ENCODE measurements at places on chromosomes 3 and 15.

- no peak for DNase-seq
These were observed 753 bp upstream of the FES start for GRCh38 chr15:90883526-90883975.

GRCh38 chr3:4492208-4493013 is 737 bp upstream of the ITPR1 start:
- DNase-seq: peak; percentile 63

DNA sequence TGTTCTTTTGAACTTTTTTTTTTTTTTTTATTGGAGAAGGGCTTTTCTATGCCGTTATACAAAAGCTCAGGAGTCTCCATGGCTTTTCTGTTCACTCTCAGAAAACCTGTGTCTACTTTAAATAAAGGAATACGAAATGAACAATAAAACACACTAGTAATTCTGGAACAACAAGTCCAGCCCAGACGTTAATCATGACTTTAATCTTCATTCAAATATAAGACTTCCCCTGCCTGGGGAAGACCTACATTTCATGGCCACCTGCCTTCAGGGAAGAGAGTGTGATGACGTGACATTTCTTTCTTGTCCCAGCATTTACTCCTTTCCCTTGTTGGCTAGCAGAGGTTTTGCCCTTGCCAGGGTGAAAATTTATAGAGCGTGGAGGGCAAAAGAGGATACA is 564.5 kb downstream of the PDCD6IP start:
- no peak for DNase-seq

DNA sequence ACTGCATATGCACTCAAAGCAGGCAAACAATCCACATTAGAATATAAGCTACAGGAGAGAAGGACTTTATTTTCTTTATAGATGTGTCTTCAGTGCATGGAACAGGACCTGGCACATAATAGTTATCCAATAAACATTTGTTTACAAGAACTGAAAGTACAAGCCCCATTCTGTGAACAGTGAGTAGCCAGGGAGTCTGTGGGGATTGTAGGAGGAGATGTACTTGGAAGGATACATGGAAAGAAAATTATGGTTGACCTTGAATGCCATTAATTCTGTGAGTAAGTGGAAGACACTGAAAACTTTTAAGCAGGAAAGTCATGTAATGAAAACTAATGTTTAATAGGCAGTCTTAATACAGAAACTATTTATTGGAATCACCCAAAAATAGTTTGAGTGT is 28.3 kb downstream of the MASP1 start:
- DNase-seq: peak; percentile 32

DNA sequence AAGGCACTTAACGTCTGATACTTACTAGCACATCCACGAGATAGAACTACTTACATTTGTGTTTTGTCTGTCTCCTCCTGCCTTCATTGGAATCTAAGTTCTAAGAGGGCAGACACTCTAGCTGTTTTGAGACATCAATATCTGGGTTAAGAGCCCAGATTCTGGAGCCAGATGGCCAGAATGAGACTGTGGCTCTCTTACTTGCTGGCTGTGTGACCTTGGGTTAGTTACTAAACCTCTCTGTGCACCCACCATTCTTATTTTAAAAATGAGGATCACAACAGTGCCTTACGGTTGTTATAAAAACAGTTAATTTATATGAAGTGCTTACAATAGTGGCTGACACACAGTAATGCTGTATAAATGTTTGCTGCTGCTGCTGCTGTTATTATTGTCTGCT is 7.7 kb downstream of the STARD5 start:
- DNase-seq: no peak

GRCh38 chr3:42031808-42032480 is 59.2 kb upstream of the TRAK1 start:
- peak; percentile 85 for DNase-seq

DNA sequence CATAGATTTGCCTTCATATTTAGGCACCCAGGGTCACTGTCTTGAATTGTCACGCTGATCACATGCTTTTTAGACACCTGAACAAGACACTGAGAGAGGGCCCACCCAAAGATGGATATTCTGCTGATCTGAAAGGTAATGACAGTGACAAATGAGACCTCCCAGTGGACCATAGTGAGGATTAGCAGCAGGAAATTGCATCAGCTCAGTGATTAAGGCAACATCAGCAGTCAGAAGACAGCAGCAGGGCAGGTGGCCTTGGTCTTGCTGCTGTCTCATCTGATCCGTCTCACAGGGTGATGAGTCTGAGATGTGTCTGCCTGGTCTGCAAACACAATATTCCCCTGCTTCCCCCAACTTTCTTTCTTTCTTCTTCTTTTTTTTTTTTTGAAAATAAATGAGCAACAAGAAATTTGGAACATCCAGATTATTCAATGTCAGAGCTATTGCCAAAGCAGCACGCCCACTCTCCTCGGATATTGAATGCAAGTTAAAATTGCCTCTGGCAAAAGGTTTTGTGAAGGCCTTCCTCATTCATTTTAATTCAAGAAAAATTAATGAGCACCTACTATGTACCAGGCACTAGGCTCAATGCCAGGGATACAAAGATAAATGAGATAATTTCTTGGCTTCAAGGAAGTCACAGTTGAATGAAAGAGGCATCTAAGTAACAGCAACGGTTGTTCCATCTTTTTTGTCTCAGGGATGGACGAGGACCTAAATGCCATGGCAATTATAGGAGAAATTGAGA is 14.1 kb downstream of the OTOL1 start:
- DNase-seq: no peak

DNA sequence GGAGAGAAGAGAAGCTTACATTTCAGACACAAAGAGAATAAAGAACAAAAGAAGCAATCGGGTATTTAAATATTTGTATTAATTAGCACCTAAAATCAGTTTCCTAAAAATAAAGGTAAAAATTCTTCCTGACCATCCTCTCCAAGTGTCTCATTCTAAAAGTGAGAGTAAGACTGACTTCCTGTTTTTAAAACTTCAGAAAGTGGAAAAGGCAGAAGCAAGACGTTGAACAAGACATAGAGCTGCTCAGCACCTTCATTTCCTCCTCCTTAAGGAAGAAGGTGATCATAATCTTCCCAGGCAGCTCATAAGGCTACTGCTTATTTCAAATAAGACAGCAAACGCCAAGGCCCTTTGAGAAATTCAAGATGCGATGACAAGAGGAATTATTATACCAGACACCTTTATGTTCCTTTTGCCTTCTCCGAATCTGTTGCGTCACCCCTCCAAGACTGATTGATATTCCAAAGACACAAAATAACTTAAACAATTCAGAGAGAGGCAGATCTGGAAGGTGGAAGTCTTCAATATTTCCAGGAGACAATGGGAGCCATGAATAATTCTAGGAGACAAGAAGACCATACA is 238.8 kb upstream of the TLE3 start:
- no peak for DNase-seq

DNA sequence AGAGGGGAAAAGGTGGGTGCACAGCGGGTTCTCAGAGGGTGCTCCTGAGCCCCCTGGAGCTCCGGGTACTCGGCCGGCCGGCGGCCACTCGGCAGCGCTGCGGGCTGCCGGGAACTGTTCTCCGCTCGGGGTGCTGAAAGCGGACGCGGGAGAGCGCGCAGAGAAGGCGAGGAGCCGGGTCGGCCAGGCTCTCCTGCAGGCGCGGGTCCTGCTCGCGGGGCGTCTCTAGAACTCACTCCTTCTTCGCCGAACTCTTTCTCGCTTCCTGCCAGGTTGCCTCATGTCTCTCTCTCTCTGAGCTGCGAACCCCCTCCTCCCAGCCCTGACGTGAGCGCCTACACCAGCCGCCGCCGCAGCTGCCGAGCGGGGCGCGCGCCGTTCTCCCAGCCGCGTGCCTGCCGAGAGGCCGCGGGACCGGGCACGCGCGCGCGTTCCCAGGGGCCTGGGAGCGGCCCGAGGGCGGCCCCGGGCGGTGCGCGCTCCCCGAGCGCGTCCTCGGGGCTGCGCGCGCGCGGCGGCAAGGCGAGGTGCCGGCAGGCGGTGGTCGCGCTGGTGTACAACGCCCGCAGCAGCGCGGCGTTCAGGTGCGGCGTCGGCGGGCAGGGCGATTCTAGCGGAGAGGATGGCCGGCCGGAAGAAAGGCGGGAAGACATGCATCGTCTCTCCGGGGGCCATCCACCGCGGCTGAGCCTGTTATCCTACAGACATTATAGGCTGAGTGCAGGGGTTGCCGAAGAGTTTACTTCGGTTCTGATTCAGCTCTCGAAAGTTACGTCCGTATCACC is at the start of gene PEX5L:
Gene PEX5L (minus strand): TSS at position 267 of the 785 bp plus-strand sequence. CDS start 338 bp downstream, outside the sequence.
- peak; percentile 52 for DNase-seq

GRCh38 chr15:77807115-77807514 is 174.4 kb upstream of the LINGO1 start:
- DNase-seq: no peak

DNA sequence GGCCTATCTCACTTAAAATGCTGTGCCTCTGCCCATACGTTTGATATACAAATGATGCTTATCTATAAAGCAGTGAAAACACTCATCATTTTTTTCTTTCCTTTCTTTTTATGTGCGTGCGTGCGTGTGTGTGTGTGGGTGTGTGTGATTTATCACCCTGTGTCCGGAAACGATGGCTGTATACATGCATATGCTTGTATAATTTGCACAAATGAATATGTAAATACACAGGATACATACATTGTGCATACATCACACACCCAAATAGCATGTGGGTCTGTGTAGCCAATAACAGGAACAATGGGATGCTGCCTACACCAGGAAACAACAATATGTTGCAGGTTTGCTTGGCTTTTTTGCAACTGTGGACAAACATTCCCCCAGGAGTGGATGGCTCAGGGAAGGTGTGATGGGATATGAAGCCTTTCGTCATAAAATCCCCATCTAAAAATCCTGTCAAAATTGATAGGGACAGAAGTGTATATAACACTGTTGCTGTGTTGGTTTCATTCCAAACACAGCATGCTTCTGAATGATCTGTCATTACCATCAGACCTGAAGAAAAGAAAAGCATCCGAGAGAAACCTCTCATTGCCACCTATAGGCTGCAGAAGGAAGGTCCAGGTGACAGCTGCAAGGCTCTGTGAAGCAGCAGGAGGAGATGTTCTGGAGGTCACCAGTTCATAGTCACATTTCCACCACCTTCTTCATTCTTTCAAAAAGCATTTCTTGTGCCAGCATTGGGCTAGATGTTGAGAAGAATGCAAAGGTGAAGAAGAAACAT is 503.9 kb upstream of the NR2F2 start:
- DNase-seq: no peak

DNA sequence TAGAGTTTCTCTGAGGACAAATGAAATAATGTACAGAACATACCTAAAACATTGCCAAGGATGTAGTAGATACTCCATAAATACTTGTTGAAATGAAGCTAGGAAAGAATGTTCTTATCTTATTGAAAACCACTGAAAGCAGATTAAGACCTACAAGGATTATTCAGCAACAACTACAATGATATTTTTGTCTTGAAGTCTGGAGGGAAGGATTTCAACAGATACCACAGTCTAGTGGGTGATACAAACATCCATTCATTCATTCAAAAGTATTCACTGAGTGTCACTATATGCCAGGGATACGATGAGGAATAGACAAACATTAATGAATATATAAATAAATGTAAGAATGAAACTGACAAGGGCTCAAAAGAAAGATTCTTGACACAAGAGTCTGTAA is 74.7 kb upstream of the THBS1 start:
- peak; percentile 91 for DNase-seq

- no peak for DNase-seq
These were observed 472 bp downstream of the BSN start for GRCh38 chr3:49554633-49555265.

DNA sequence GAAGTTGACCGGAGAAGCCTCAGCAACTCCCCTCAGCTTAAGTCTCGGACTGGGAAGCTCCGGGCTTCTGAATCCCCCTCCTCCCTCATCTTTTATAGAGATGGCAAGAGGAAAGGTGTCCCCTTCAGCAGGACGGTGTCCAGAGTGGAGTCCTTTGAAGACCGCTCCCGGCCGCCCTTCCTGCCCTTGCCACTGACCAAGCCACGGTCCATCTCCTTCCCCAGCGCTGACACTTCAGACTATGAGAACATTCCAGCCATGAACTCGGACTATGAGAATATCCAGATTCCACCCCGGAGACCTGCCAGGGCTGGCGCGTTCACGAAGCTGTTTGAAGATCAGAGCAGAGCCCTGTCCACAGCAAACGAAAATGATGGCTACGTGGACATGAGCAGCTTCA is 2.4 kb downstream of the FGD5 start:
- DNase-seq: no peak

- DNase-seq: peak; percentile 23
These were observed 197.8 kb upstream of the TPM1 start for GRCh38 chr15:62844564-62845240.

DNA sequence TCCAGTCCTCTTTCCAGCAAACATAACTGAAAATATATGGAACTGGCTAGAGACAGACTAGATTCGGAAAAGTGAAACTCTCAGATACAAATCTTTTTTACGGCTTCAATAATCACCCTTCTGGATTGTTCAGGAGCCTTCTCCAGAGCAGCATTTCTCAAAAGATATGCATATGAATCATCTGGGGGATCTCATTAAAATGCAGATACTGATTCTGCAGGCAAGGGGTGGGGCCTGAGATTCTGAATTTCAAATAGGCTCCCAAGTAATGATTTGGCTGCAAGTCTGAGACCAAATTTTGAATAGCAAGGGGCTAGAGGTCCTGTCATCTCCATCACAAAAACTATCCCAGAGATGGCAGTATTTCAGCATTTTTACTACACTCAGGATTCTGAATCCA is 165.4 kb downstream of the CTNNB1 start:
- peak; percentile 29 for DNase-seq

GRCh38 chr3:173599673-173600072 is 202.1 kb downstream of the NLGN1 start:
- no peak for DNase-seq

DNA sequence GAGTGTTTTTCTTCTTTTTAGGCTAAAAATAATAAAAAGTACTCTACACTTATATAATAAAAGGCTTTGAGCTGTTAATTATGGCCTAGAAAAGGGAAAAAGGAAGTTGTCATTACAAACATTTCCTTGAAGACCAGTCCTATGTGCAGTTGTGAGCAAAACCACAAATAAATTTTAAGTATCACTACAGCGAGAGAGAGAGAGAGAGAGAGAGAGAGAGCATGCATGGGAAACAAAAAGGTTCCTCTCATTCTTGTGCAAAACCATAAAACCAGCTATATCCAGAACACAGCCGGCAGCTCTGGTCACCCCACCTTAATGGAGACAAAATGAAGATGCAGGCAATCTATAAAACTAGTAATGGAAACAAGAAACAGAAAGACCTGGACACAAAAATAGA is 33.6 kb downstream of the HEG1 start:
- no peak for DNase-seq

Data from astrocyte (in vitro differentiated cells and primary cell).